Activated naive CD8-positive, alpha-beta T cell treated with anti-CD3 and anti-CD28 coated beads for 36 hours (primary cell): ENCODE measurements at places on chromosomes 3 and 15. TPM values are rescaled to one million over a fixed set of nuclear protein-coding genes. Genes with fewer than 3 reads are reported as not detected.

DNA sequence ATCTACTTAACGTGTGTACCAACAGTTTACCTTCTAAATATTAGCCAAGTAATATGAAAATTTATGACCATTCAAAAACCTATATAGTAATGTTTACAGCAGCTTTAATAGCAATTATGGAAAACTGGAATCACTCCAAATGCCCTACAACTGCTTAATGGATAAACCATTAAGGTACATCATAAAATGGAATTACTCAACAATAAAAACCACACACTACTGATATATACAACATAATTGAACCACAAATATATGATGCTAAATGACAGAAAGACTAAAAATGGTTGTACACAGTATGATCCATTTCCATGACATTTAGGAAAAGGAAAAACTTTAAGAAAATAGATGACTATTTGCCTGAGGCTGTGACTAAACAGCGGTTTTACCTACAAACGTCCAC is 467.1 kb upstream of the EPHA6 start:
- no peak overlapping the region for H3K4me3 ChIP-seq
- no peak for DNase-seq
- no peaks in the 10 kb centered on the region for H3K36me3 ChIP-seq
- H3K27ac ChIP-seq: no peak overlapping the region
- H3K4me1 ChIP-seq: no peaks in the 10 kb centered on the region

- H3K36me3 ChIP-seq: no peaks in the 10 kb centered on the region
- no peak overlapping the region for H3K4me3 ChIP-seq
- DNase-seq: no peak
These were observed 64.8 kb upstream of the PCSK6 start for GRCh38 chr15:101554115-101554915.

DNA sequence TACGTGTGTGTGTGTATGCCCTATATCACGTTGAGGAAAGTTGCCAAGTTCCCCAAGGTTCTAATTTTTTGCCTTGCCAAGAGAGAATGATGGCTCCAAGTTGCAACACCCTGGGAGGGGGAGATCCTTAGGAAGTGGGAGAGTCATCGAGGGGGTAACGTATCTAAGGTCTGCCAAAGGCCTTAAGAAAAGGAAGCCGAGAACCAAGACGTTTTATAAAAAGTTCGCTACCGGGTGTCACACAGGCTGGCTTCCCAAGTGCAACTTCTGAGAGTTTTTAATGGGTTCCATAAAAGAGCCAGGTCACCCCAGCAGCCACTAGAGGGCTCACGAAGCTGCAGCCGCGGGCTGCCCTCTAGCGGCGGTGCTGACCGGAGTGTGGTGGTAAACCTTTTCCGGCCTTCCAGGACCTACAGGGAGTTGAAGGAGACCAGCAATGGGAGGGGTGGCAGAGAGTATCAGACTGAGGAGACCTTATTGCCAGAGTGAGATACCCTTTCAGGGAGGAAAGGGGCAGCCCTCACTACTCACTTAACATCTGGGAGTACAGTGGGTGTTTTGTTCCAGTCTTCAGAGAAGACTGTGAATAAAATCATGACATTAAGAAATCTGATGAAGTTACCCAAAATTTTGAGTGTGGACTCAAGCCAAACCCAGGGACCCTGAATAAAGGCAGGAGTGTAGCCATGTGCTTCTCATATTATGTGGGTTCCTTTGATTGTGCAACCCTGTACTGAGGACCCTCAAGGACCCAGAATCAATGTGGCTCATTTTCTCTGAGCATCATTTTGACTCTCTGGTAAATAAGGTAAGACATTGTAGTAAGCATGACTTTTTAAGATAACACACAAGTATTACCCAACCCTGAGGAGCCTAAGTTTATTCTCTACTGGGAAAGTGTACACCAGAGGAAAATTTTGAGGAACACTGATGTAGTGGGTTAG is 2.5 kb upstream of the RFX7 start:
- H3K27me3 ChIP-seq: no peaks in the 10 kb centered on the region
- H3K36me3 ChIP-seq: peaks cover 6% of the 10 kb centered on the region
- H3K27ac ChIP-seq: peak overlapping the region; percentile 91
- peak; percentile 89 for DNase-seq

DNA sequence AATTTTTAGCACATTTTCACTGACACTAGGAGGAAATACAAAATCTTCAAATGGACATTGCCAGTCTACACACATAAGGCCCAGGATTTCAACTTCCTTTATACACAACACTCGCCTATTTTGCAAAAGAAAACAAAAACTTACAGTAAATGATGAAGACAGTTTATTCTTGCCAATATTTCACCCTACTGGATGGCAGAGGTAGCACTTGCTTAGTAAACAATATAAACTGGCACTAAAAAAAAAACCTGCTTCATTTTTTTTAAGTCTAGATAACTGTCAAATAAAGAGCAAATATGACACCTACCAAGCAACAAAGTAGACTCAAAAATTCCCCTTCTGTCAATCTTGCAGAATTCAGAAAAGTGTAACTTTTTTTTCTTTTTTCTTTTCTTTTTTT is 204.0 kb downstream of the VPS13C start:
- no peaks in the 10 kb centered on the region for H3K4me1 ChIP-seq
- H3K27ac ChIP-seq: no peak overlapping the region
- H3K4me3 ChIP-seq: no peak overlapping the region
- H3K36me3 ChIP-seq: peaks cover 15% of the 10 kb centered on the region
- DNase-seq: no peak

Gene SV2B
- total RNA-seq: 0.08 TPM

Gene MASP1
- not detected for total RNA-seq

Gene CGNL1
- total RNA-seq: not detected

Gene ESYT3
- total RNA-seq: 0.21 TPM

- no peak for DNase-seq
- H3K4me3 ChIP-seq: no peak overlapping the region
- H3K4me1 ChIP-seq: no peaks in the 10 kb centered on the region
- H3K27ac ChIP-seq: no peak overlapping the region
- no peaks in the 10 kb centered on the region for H3K36me3 ChIP-seq
These were observed 79.3 kb downstream of the SLC7A14 start for GRCh38 chr3:170506556-170506955.

DNA sequence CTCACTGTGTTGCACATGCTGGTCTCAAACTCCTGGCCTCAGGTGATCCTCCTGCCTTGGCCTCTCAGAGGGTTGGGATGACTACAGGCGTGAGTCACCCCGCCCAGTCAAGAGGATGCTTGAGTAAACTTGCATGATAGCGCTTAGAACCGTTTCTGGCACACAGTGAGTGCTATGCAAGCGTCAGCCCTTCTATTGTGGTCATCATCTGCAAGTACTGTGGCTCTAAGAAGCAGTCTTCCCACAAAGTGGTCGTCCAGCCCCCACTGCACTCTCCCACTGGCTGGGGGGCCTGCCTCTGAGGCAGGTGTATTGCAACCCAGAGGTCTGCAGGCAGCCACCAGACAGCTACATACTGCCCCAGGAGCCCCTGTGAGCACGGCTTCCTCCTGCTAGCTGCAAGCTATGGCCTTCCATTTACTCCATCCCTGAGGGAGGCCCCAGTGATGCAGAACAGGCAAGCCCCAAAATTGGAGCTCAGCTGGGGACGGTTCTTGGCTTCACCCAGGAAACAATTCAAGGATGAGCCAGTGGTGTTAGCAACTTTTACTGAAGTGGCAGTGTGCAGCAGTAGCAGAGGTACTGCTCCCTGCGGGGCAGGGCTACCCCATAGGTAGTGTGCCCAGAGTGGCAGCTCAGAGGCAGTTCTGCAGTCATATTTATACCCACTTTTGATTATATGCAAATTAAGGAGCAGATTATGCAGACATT is 95.4 kb downstream of the LSM3 start:
- DNase-seq: no peak
- no peaks in the 10 kb centered on the region for H3K4me1 ChIP-seq
- H3K4me3 ChIP-seq: no peak overlapping the region
- H3K27ac ChIP-seq: no peak overlapping the region
- peaks cover 3% of the 10 kb centered on the region for H3K27me3 ChIP-seq

Gene PARP6
- total RNA-seq: 47.3 TPM

GRCh38 chr3:39423436-39423970 is 17.0 kb downstream of the RPSA start:
- DNase-seq: no peak
- H3K36me3 ChIP-seq: peaks cover 7% of the 10 kb centered on the region
- no peaks in the 10 kb centered on the region for H3K27me3 ChIP-seq
- H3K4me1 ChIP-seq: no peaks in the 10 kb centered on the region
- H3K4me3 ChIP-seq: no peak overlapping the region

- no peaks in the 10 kb centered on the region for H3K27me3 ChIP-seq
- H3K27ac ChIP-seq: no peak overlapping the region
- H3K36me3 ChIP-seq: peaks cover 8% of the 10 kb centered on the region
- H3K4me1 ChIP-seq: no peaks in the 10 kb centered on the region
- no peak overlapping the region for H3K4me3 ChIP-seq
These were observed 34.3 kb downstream of the GOLGA6L10 start for GRCh38 chr15:82314769-82315518.

DNA sequence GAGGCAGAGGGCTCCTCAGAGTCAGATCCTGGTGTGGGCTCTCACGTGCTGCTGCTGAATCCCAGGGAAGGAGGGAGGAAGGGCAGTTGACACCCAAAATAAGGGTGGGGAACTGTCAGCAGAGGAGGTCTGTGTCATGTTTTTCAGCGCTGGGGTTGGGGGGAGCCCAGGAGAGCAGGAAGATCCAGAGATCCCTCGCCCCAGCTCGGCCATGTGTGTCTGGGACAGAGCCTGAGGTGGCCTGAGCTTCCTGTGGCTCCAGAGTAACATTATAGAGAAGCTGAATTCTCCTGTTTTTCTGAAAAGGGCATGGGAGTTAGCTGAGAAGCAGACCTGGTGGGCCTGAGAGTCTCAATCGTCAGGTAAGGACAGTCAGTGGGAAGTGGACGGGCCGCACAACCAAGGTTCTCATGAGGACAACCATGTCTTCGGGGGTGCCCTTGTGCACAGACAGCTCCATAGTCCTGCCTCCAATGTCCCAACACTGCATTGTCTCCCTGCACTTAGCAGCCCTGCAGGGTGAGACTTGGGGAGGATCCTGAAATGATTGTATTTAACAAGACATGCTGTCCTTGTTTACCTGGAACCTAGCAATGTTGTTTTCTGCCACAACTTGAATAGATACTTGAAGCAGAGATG is 18.4 kb downstream of the UMPS start:
- H3K4me3 ChIP-seq: no peak overlapping the region
- no peaks in the 10 kb centered on the region for H3K27me3 ChIP-seq
- peaks cover 5% of the 10 kb centered on the region for H3K36me3 ChIP-seq
- no peak for DNase-seq

DNA sequence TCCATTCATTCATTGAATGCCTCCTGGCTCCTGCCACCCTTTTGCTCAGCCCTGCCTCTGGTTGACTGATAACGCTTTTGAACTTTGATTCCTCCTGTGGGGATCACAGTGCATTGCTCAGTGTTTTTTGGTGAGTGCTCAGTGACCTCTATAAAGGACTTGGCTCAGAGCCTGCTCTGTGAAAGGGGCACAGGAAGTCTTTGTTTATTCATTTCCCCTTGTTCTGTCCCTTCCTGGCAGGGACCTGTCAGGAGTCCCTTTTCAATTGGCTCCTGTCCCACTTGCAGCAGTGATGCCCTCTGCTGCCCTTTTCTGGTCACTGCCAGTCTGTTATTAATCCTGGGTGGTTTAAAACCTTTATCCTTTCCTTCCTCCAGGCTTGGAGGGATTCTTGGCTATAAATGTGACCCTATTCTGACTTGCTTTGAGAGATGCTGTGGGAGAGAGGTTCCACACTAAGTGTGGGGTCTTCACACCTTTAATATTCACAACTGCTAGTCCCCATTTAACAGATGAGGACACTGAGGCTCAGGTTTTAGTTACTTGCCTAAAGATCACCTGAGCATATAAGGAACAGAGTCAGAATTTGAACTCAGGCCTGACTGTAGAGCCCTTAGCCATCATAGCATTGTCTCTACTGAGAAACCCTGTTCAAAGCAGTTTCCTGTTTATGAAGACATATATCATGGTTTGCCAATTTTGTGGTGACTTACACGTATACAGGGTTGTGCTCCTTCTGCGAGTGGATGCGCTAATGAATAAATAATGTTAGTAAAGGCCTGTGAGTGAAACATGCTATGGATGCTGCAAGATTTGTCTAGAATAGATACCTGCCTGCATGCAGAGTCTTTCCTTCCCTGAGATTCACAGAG is 23.2 kb upstream of the TATDN2 start:
- no peaks in the 10 kb centered on the region for H3K27me3 ChIP-seq
- peaks cover 21% of the 10 kb centered on the region for H3K36me3 ChIP-seq
- DNase-seq: peak; percentile 60
- H3K4me1 ChIP-seq: peaks cover 64% of the 10 kb centered on the region
- H3K4me3 ChIP-seq: peak overlapping the region; percentile 55
